ENCODE measurements at places on chromosomes 2 and 18. TPM values are rescaled to one million over a fixed set of nuclear protein-coding genes. Genes with fewer than 3 reads are reported as not detected.

TMEM87B gene
- total RNA-seq, result 26.0 TPM

UGT1A10 gene
- not detected for total RNA-seq

RNU2-63P gene
- total RNA-seq, result not detected

SCN7A gene
- not detected for total RNA-seq
